Heart left ventricle (tissue), 16 donors: ENCODE measurements at places on chromosomes 2 and 18.

- no peak for DNase-seq
These were observed 16.0 kb upstream of the TBR1 start for GRCh38 chr2:161400076-161400475.

DNA sequence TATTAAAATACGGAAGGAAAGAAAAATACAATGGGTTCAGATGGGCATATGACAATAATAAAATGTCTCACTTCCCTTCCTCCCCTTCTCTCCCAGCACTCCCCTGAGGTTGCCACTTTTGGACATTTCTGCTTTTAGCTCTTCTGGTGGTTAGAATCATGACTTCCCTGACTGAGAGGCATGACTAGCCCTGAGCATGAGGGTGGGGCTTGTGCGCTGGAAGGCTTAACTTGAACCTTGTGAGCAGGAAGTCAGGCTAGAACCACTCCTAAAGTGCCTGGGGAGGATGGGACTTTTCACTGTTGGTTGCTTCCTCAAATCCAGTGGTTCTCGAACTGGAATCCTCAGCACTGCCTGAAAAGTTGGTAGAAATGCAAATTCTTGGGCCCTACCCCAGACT lies 19.7 kb upstream of the ARHGAP25 start:
- peak; percentile 75 for DNase-seq

- no peak for DNase-seq
These were observed 1.8 kb downstream of the B3GNT7 start for GRCh38 chr2:231397011-231397927.

- no peak for DNase-seq
These were observed 719.7 kb upstream of the ID2 start for GRCh38 chr2:7962161-7962560.

DNA sequence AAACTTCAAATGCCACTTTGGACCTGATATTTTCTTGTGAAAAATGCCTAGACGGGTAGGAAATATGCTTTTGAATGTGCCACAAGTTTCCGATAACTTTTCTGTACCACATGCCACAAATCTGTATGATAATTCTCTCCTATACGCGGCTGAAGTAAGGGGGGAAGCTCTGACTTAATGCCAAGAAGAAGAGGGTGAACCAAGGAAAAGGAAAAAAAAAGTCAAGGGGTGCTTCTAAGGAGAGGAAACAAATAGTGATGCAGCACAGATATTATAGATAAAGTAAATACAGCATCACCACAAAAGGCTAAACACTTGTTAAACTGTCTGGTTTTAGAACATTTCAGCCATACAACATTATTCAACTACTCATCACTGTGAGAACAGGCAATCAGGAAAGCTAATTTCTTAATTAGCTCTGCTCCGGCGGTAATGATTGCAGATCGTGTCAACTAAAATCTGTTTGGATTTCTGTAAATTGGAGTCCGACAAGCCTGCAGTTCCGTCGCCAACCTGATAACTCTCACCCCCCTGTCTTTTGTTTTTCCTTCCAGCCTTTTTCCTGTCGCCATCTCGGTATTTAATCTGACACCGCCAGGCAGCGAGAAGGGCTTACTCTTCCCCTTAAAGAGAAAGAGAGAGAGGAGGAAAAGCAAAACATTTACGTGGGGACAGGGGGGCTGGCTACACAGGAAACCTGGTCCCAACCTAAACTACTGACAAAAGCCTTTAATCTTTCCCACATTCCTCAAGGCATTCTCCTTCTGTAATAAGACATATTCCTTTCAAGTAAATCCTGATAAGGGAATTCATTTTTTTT lies 67.5 kb downstream of the ZEB2 start:
- DNase-seq = no peak

- no peak for DNase-seq
These were observed 36.8 kb downstream of the DRC1 start for GRCh38 chr2:26438526-26438925.

GRCh38 chr18:49766646-49767045 lies 46.7 kb downstream of the ACAA2 start:
- no peak for DNase-seq

- DNase-seq = no peak
These were observed 108.2 kb upstream of the MYCN start for GRCh38 chr2:15832030-15832709.

DNA sequence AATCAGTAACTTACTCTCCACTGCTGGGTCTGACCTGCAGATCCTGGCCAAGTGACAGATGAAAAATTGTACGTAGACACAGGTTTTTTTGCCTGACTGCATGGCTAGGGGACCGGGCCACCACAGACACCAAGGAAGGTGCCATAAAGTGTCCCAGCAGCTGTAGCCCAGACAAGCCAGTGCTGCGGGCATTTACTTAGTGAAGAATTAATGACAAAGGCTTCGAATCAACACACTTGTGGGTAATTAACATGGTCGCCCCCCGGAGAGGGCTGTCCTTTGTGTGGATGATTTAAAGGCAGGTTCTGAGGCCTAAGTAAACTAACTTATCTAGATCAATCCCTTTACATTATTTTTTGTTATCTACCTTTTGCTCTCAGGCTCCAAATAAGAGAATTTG lies 1709.1 kb upstream of the LRRTM1 start:
- no peak for DNase-seq

GRCh38 chr2:55159037-55159651 lies 72.9 kb downstream of the CLHC1 start:
- DNase-seq = peak; percentile 79

GRCh38 chr18:55054021-55054990 lies 95.0 kb upstream of the CCDC68 start:
- DNase-seq = no peak

- DNase-seq = no peak
These were observed 6.2 kb downstream of the ALS2 start for GRCh38 chr2:201774546-201774945.

GRCh38 chr2:85181844-85182456 lies 48.8 kb downstream of the TCF7L1 start:
- no peak for DNase-seq

DNA sequence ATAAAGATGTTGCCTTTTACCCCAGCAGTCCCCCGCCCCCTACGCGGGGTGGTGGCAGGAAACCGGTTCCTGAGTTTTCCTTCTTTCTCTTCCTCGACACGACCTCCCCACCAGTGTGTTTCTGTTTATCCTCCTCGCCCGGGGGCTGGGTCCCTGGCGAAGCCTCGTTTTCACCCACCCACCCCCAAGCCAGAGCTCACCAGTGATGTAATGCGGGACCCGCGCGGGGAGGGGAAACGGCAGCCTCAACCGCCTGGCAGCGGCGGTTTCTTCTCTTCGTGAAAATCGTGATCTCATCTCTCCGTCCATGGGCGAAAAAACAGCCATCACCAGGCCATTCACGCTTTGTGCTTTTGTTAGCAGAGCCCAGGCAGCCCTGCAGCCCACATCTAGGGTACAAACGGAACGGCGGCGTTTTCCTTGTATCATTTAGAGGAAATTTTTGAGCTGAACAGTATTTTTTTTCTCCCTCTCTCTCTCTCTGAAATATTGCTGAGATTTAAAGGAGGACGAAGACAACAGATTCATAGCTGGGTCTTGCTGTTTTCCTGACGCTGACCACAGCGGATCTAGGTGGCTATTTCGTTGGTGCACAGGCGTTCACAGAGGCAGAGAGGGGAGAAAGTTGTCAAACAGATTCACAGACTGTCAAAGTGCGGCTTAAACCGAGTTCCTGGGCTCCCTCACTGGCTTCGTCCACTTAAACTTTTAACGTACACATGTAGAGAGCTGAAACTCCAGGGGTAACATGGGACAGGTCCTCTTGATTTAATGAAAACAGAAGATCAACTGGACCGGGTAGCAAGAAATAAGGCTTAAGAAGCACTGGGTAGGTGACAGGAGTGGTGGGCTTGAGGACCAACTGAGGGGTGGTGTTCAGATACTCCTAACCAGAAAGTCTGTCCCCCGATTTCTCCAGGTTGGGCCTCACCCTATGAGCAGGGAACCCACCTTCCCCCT lies 21.9 kb upstream of the PAX3 start:
- no peak for DNase-seq

DNA sequence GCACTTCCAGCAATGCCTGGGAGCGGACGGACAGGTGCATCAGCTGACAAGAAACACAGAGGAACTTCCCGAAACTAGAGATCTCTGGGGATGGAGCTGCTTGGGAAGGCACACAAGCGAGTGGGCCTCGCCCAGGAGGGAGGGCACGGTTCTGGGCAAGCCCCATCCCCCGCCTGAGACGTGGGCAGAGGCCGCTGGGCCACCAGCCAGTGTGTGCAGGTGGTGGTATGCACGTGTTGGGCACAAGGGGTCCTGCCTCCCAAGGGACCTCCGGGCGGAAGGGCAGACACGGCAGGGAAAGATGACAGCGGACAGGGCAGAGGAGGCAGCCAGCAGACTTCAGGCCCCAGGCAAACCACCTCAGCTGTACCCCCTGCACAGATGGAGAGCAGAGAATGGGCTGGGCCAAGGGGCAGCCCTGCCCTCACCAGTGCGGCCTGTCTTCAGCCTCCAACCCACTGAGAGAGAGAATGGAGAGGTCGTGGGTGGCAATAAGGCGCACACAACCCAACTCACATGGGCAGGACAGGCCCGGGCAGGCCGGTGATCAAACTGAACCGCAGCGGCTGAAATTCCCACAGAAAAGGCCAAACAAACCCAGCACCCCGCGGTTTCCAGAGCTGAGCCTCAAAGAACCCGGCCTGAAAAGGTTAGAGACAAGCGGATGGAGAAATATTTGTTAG lies 51.2 kb downstream of the HDAC4 start:
- DNase-seq = no peak

DNA sequence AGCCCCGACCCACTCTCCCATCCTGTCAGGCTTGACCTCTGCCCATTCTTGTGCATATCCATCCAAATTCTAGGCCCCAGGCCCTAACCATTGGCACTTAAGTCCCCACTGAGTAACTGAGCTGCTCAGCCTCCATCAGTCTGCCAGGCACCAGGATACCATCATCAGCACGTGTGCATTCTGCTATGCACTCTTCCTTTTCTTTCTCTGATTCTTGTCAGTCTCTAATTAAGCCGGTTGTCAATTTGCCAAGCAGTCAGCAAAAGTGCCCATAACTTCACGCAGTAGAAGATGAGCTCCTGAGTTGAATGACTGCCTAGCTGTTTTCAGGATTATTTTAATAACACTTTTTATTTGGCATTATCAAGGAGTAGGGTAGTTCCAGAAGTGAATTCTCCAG lies 107.2 kb downstream of the FEZ2 start:
- DNase-seq = no peak

DNA sequence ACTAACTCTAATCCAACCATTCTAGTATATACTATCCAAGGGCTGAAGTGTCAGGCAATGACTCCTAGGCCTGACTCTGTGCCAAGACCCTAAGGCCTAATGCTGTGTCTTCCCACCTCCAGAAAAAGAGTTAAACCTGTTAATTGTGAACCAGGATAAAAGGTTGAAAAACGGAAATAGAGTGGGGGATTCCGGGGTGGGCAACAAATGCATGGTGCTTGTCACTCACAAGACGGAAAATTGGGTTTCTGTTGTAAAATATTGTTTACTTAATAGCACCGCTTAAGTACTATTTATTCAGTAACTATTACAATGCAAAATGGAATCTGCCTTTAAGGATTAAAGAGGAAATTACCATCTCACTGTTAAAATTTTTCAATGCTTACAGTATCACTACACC lies 3.2 kb downstream of the STK17B start:
- DNase-seq = no peak

- no peak for DNase-seq
These were observed 39.3 kb downstream of the VSNL1 start for GRCh38 chr2:17579605-17580318.

GRCh38 chr2:53576166-53576565 lies 191.4 kb upstream of the CHAC2 start:
- DNase-seq = no peak

- peak; percentile 13 for DNase-seq
These were observed 82.4 kb downstream of the BCL2 start for GRCh38 chr18:63236921-63237846.

DNA sequence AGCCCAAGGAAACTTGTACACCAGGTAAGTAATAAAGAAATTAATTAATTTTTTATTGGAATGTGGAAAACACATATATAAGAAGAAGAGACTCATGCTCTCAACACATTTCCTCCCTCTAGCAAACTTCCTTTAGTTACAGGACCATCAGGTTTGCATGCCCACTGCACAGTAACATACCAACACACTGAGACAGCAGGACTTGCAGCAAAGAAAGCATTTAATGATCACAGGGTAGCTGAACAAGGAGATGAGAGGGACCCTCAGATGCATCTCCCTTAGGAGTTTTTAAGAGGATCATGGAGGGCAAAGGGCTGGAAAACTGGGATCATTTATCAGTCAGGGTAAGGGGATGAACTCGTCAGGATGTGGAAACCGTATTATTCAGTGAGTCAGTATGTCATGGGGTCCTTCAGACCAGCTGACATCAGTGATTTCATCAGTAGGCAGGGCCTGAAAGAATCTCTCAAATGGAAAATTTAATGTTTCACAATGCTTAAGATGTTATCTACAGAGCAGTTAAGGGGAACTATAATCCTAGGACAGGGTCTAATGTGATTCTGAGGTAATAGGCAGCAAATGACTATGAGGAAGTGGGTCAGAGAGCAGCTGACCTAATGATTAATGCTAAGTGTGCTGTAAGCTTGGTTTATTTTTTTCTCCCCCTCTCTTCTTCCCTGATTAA lies 193.8 kb upstream of the RND3 start:
- DNase-seq = no peak

DNA sequence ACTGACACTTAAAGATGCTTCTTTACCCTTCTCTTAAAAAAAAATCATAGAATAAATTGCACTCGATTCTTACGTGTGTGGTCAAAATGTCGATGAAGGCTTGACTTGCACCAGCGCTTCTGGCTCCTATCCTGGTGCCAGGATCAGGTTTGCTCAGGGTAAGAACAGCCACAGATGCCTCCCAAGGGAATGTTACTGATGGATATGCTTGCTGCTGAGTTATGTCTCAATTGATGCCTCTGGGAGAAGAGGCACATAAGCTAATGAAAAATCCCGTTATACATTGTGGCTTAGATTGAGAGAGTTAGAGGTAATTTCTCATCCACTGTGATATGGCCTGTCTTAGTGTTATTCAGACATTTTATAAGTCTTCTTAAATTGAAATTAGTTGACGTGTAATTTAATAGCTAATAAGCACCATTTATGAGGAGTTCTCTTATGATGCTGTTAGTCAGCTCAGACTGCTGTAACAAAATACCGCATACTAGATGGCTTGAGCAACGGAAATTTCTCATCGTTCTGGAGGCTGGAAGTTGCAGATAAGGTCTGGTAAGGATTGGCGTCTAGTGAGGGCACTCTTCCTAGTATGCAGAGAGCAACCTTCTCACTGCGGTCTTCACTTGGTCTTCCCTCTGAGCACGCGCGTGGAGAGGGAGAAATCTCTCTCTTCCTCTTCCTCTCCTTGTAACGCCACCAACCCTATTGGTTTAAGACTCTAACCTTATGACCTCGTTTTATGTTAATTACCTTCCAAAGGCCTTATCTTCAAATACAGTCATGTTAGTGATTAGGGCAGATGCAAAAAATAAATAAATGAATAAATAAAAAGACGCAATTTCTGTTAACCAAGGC lies 116.6 kb upstream of the NOSTRIN start:
- DNase-seq = no peak

DNA sequence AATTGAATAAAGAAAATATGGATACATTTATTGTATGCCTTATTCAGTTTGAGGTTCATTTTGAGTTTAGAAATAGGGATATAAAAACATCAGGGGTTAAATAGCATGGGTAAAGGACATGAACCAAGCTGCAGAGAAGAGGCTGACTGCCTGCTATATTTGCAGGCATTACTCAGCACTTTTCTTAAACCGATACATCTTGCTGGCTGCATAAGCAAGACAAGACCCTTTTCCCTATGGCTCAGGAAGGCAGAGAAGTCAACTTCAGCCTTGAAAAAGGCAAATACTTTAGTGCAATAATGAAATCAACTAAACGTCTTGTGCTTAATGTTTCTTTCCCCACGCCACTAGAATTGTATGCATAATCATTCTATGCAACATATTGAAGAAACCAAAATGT lies 36.4 kb downstream of the SCN1A start:
- DNase-seq = no peak

- DNase-seq = no peak
These were observed 819 bp upstream of the MAP3K2 start for GRCh38 chr2:127388423-127389164.
